ENCODE measurements at places on chromosomes 5 and 9.
A peak's percentile ranks its signal among the peaks of the same experiment; 100 is the strongest.

DNA sequence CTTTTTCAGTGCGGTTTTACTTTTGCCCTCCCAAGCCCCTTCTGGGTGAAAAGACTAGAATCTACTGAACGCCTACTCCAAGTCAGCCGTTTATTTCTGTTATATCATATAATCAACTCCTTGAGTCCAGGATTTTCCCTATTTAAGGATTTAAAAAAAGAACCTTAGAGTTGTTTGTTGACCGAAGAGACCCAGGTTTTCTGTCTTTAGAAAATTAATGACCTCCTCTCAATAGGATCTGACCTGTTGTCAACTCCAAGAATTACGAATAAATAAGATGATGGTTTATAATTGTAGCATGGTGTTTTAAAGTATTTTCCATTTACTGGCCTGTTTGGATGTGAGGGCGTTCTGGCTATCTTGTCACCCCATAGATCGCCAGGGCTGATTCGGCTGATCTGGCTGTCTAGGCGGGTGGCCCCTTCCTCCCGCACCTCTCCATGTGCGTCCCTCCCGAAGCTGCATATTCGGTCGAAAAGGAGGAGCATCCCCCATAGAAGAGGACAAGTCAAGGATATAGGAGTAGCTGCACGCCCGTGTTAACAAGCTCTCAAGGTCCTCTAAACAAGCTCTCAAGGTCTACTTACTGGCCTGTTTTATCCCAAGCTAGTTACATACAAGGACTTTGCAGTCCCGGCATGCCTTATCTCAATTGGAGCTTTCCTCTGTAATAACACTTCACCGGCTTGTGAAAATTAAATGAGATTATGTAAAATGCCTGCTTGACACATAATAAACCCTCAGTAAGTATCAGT lies 1.1 kb upstream of the UBAP2 start:
- DNase-seq, result no peak

GRCh38 chr5:130964231-130965202 lies 200.5 kb downstream of the HINT1 start:
- peak; percentile 39 for DNase-seq

- no peak for DNase-seq
Observed at GRCh38 chr5:18119156-18119785, 485.0 kb downstream of the TAF11L14 start.

DNA sequence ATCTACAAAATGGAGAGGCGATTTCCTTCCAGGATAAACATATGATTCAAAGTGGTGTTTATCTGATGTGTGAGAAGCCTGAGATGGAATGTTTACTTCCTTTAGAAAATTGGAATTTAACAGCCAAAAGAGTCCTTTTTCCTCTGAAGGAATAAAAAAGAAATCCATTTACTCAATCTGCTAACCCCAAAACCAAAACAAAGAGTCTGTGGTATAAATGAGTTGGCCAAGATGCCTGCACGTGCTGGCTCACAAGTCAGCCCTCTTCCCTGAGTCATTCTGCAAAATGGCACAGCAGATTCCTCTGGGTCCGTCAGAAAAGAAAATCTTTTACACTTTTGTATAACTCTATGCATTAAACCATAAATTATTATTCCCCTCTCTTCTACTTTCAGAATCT lies 60.8 kb downstream of the EBF1 start:
- peak; percentile 26 for DNase-seq

GRCh38 chr5:120567066-120567465 lies 103.0 kb downstream of the PRR16 start:
- no peak for DNase-seq

- peak; percentile 54 for DNase-seq
Observed at GRCh38 chr9:125407974-125408900, 146.6 kb downstream of the GAPVD1 start.

DNA sequence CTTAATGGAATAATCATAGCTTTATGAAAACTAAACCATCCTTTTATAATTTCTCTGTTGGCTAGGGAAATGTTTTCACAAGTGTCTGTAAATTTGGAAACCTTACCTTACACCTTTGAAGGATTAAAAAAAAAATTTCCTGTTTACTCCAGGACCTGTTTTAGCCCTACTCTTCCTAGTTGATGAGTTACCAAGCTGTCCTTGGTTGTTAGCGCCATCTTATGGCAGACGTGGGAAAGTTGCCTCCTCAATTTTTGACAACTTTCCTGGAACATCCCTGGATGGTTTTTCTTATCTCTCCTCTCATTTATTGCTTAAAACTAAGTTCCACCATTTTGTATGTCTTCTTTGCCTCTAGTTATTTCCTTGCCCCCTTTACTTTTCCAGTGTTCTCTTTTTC lies 25.7 kb downstream of the ZSWIM6 start:
- DNase-seq, result no peak

- no peak for DNase-seq
Observed at GRCh38 chr9:131732636-131733289, 7.1 kb downstream of the RAPGEF1 start.

DNA sequence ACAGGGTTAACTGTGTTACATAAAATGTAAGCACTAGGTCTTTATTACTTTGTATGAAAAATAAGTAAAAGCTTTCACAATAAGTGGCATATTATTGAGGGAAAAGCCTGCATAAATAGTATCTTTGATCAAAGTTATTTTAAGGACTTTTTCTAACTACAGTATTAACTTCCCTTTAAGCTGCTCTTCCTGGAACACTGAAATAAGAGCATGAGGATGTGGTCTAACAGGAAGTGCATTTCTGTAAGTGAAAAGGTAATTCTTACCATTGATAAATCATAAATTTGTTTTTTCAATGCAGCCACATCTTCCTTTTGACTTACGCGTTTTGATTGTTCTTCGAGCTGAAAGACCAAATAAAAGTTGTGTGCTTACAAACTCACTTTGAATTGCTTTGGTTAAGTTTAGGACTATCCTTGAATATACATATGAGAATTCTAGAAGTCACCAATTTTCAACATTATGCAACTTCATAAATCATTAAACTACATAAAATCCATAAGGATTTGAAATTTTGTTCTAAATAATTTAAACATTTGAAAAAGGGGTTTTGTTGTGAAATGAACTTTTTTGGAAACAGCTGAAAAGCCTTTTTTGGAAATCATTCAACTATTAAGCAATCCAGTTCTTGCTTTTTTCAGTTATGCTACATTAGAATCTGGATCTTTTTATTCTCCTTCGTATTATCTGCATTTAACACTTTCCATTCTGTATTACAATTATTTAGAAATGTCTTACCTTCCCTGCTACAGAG lies 50.6 kb downstream of the RASEF start:
- DNase-seq, result no peak

- no peak for DNase-seq
Observed at GRCh38 chr5:125045646-125046045, 299.2 kb upstream of the ZNF608 start.

DNA sequence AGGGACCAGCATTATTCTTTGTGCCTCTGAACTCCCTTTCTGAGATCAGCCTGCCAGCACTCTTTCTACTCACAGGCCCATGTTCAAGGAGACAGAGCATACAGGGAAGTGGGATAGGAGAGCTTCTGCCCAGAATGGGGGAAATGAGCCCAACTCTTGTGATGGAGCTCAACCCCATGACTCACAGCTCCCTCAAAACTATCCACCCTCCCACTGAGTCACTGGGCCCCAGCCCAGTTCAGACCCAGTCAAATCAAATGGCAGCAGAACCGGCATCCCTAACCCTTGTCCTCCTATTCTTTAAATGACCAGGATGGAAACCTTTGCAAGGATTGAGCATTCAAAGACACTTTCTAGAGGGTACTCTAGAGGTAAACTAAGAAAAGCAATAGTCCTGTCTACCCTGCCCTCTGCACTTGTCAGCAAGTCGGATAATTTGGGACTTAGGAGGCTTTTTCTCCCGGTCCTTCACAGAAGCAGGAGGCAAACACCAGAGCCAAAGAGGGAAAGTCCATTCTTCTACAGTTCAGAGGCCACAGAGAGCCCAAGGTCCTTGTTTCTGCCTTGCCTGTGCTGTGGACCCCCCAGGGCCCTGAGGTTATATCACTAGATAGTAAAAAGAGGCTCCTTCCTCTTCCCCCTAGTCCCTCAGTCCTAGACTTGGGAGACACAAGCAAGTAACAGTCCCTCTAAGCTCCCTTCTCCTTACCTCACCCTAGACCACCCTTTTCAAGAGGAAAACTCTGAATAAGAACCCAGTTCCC lies 3.2 kb downstream of the ATOSB start:
- peak; percentile 70 for DNase-seq
